ENCODE measurements at places on chromosomes 7 and 10. TPM values are rescaled to one million over a fixed set of nuclear protein-coding genes. Genes with fewer than 3 reads are reported as not detected.

The KEL gene
- total RNA-seq: 0.83 TPM

The KCP gene
- total RNA-seq: not detected

The CRTAC1 gene
- total RNA-seq: not detected

The CYP3A7 gene
- not detected for total RNA-seq

The FZD1 gene
- 0.30 TPM for total RNA-seq

The GNG11 gene
- total RNA-seq: not detected

- peak; percentile 63 for DNase-seq
Observed at GRCh38 chr10:3761021-3761686, 23.9 kb downstream of the KLF6 start.

DNA sequence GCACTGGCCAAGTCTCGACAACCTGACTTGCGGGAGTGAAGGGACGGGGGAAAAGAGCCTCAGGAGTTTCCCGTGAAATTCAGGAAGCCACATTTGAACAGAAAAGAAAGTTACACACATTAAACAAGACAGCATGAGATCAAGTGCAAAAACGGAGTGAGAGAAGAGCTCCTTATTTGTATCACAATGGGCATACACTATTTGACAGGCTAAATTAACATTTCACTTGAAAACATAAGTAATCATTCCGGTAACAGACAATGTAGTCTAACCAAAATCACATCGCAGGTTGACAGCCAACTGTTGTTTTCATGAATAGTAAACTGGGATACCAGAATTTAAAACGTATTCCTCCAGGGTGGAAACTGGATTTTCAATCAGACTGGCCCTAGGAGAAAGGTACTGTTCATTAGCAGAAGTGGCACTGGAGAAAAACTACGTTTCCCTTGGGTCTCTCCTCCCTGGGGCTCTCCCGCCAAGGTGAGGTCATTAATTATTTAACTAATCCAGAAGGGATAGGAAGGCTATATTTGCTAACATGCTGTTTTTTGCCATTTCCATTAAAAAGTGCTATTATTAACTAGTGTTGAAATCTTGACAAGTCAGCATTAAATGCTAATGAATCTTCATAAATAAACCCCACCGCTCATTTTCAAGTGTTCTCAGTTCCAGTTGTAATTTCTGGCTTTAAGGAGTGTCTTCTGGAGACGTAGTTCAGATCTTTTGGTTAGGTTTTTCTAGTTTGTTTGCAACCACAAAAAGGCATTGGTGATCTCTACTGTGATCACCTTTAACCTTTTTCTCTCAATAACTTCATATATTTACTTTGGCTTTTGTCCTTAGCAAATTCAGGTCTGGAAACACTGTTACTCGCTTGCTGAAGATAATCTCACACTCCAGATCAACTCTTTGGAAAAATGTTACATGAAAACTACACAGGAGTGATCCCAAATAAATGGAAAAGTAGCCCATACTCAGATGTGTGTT, 25.1 kb downstream of the RHEB start:
- DNase-seq: no peak

GRCh38 chr7:26375726-26376174, 84.1 kb downstream of the SNX10 start:
- DNase-seq: peak; percentile 40

- DNase-seq: no peak
Observed at GRCh38 chr10:561721-562120, 127.7 kb downstream of the DIP2C start.

DNA sequence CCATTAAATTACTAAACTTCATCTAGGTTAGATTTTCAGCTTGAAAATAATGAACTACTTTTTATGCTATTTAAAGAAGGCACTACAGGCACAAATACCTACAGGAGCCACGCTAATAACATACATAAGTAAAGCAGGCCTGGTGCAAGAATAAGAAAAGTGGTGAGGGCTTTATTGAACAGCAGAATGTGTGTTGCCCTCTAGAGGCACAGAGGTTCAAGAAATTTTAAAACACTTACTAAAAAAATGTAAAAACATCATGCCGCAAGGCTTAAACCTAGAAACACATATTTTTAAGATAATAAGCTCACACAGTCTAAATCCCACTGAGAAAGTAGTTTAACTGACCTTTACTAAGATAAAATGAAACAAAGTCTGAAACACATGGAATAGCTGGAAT, 20.3 kb downstream of the CACUL1 start:
- DNase-seq: no peak

- DNase-seq: no peak
Observed at GRCh38 chr7:130263130-130263529, 3.5 kb upstream of the CPA2 start.

DNA sequence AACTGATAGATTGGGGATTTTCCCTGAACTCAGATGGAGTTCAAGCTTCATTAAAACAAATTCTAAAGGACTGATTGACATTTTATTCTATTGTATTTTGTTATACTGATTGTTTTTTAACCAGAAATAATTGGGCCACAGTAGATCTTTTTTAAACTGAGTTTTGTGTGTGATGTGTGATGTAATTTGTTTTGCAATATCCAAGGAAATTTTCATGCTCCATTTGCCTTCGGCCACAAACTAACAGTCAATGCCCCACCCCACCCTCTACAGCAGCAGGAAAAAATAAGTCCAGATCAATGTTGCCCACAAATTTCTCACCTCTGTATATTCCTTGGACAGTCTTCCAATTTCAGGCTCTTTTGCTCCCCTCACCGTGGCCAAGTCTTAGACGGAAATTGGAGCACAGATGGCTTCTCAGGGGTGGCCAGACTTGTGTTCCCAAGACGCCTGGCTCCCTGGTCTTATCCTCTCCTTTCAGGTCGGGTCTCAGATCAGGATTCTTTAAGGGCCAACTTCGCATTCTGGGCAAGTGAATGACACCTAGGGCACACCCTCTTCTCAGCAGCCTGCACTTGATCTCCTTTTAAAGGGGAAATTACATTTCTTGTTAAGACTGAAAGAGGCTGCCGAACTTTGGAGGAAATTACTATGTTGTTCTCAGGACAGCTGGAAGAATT, at the start of gene SVOPL:
Gene SVOPL, minus strand, starts transcription at position 506 of the 680 bp plus-strand sequence. CDS start 22,317 bp downstream, outside the sequence.
- no peak for DNase-seq

DNA sequence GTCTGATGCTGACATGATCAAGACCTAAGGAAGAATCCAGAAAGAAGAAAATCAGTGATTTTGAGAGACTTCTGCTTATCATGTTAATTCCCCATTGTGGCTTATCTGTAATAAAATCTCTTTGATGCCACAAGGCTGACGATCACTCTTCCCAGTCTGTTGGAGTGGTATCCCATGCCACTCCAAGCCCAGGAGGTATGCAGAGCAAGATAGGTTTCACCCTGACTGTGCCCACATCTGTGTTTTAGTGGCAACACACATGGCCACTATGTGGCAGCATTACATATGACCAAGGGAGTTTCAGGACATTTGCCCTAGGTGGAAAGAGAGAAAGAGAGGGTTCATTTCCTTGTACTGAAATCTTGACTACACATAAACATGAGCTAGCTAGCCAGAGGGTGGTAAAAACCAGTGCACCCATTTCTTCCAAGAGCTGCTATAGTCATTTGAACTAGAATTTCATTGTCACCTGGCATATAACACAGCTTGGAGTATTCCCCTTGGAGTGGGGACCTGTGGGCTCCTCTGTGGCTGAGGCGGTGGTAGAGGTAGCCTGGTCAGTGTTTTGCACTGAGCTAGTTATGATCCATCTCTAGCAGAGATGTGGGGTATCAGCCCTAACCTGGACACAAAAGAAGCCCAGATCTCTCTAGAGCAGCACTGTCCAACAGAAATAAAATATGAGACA, 20.8 kb downstream of the LAMB4 start:
- peak; percentile 45 for DNase-seq

DNA sequence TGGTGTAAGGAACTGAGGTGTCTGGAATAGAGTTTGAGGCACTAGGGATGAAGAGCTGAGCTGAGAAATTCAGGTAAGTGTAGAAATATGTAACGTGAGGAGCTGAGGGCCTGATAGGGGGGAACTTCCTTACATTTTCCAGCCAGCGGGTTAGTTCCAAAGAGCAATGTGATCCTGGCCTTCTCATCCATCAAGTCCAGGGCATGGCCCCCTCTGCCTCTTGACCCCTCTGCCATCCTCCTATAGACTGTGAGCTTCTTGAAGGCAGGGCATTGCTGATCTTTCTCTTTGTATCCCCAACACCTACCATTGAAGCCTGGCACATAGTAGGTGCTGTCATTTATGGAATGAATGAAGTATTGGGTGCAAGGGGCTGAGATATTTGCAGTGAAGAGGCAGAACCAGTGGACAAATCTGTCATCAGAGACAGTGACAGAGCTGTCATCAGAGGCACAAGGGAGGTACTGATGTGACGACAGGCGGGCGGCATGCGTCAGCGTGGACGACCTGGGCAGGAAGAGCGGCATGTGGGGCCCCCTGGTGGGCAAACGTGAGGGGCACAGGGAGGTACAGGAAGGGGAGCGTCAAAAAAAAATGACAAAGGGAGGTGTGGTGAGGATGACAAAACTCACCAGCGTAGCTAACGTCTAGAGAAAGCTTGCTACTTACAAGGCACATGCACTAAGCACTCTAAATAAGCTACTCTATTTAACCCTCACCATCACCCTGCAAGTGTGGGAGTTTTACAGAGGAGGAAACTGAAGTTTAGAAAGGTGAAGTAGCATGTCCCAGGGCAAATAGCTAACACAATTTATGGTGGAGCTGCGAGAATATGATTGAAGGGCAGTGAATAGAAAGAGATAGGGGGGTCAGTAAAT, 5.2 kb upstream of the CAMK2G start:
- DNase-seq: peak; percentile 97

DNA sequence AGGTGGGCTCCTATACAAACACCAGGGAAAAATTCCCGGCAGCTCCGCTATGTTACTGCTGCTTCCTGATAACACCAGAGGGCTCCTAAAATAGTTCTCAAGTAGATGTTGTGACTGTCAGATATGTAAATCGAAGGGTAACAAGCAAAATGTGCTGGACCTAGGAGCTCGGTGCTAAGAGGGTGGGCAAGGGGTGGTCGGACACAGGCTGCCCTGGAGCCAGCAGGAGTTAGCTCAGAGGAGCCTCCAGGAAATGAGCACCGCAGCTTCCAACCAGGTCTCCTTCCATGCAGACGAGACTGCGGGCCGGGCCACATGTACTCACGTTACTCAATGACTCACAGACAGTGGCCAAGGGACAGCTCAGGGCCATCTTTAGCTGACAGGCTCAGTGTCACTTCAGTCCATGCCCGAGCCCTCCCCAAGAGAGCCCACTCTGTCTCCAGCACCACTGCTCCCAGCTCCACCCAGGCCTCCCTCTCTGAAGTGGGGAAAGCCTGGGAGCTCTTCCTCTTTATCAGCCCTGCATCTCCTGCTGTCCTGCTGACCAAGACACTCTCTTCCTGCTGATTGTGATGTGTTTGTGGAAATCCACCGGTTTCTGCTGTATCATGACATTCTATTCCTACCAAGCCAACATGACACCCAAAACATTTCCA, 37.2 kb upstream of the TMEM273 start:
- DNase-seq: no peak

DNA sequence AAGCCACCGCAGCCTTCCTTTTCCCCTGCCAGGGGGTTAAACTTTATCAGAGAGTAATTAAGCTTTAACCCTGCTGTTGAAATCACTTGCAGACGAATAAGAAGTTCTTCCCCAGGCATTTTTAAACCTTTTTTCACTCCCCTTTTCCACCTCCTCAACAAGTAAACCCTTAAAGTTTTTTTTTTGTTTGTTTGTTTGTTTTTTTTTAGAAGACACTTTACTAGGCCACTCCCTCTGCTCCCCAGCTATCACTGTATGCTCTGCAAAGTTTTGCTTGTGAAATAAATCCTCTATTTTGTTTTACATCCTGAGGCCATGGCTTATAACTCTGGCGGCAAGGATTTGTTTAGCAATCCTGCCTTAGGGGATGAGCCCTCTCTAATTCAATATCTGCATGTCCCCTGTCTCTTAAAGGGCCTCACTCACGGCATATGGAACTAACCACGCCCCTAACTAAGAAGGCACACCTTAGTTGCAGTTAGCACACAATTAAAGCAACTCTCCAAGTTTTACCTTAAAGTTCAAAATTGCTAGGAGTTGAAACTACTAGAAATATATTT, 1354.7 kb upstream of the LRRTM3 start:
- no peak for DNase-seq

DNA sequence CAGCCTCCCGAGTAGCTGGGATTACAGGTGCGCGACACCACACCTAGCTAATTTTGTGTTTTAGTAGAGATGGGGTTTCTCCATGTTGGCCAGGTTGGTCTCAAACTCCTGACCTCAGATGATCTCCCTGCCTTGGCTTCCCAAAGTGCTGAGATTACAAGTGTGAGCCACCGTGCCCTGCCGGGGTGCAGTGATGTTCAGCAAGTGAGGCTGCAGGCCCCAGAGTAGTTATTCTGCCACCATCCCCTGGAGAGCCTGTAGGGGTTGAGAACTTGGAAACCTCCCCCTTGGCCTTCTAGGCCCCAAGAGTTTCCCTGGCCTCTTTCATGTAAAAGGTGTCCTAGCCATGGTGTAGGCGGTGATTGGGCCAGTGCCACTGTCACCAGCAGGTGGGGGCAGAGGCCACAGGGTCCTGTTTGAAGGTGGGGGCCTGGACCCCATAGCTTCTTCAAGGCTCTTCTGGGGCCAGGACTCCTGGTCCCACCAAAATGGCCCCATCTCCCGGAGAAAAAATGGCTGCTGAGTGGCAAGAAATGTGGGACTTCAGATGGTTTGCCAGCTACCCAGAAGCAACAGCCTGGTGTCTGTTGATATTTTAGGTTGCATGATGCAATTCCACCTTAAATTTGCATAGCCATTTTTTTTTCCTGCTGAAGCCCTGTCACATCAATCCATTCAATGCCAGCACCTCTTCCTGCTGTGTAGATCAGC, 25.5 kb upstream of the INMT start:
- DNase-seq: peak; percentile 51

DNA sequence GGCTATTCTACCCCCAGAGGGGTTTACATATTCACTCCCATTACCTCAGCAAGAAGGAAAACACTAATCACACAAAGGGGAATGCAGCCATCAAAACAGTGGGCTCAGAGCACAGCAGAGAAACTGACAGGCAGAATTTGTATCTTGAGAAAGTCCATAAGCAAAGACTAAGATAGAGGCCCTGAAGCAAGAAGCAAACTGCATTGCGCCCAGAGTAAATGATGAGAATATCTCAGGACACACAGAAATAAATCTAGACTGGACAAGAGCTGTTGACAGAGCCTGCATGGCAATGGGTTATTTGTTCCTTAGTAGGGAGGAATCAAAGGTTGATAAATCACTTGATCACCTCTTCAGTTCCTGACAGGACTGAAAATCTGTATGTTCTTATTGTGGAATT, 440.7 kb upstream of the CELF2 start:
- no peak for DNase-seq

DNA sequence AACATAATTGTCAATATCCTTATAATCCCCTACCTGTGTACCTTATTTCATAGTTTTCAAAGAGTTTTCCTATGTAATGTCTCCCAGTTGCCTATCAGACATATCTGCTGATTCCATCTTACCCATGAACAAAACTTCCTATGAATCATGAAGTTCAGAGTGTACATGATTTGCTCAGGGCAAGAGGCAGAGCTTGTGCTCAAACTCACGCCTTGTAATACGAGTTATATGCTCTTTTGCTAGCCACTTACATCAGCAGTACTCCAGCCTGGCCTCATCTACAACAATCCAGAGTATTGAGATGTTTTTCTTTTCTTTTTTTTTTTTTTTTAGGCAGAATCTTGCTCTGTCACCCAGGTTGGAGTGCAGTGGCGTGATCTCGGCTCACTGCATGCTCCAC, 11.8 kb downstream of the PKD2L1 start:
- DNase-seq: no peak

- DNase-seq: peak; percentile 87
Observed at GRCh38 chr10:102644646-102645387, 538 bp downstream of the TRIM8 start.

- DNase-seq: no peak
Observed at GRCh38 chr7:114659409-114660125, 245.0 kb downstream of the FOXP2 start.

All from activated naive CD4-positive, alpha-beta T cell treated with anti-CD3 and anti-CD28 coated beads for 36 hours (primary cell).